ENCODE measurements at places on chromosomes 3 and 15. TPM values are rescaled to one million over a fixed set of nuclear protein-coding genes. Genes with fewer than 3 reads are reported as not detected.

Gene IL17RE
- total RNA-seq: 0.53 TPM

- no peaks in the 10 kb centered on the region for H3K36me3 ChIP-seq
- no peak overlapping the region for H3K4me3 ChIP-seq
- no peak overlapping the region for H3K27ac ChIP-seq
Observed at GRCh38 chr3:8724108-8724752, 9.4 kb upstream of the CAV3 start.

GRCh38 chr3:192855434-192855833 is 62.2 kb downstream of the MB21D2 start:
- no peaks in the 10 kb centered on the region for H3K36me3 ChIP-seq
- H3K4me3 ChIP-seq: no peak overlapping the region
- H3K4me1 ChIP-seq: peaks cover 14% of the 10 kb centered on the region
- H3K27me3 ChIP-seq: no peaks in the 10 kb centered on the region
- no peak for DNase-seq

GRCh38 chr3:132772252-132772651 is 50.0 kb upstream of the NPHP3 start:
- H3K27me3 ChIP-seq: no peaks in the 10 kb centered on the region
- H3K36me3 ChIP-seq: no peaks in the 10 kb centered on the region
- DNase-seq: no peak

DNA sequence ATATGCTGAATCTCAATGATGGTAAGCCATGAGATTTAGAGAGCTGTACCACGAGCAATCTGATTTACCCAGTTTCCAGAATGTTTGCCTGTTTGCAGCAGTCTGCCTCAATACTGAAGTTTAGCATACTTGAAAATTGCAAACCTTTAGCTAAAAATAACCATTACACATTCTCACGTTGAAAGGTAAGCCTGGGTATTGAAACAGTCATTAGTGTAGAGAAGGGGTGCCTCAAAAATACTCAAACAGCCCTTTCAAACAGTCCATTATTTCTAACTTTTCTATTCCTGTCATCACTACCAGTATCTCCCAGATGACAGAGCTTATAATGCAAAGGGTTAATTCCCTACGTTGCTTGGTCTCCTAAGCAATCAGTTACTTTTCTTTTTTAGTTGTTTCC is 111.8 kb upstream of the MBNL1 start:
- H3K27me3 ChIP-seq: no peaks in the 10 kb centered on the region
- no peak overlapping the region for H3K4me3 ChIP-seq
- no peak overlapping the region for H3K27ac ChIP-seq
- H3K36me3 ChIP-seq: no peaks in the 10 kb centered on the region
- DNase-seq: no peak

Data from heart right ventricle (tissue), 16 donors.